MCF 10A (cell line): ENCODE measurements at places on chromosomes 11 and 22. TPM values are rescaled to one million over a fixed set of nuclear protein-coding genes. Genes with fewer than 3 reads are reported as not detected.

The P2RX6 gene
- total RNA-seq: 0.19 and 0.22 TPM in 2 replicates

The MOV10L1 gene
- not detected in 2 replicates for total RNA-seq

DNA sequence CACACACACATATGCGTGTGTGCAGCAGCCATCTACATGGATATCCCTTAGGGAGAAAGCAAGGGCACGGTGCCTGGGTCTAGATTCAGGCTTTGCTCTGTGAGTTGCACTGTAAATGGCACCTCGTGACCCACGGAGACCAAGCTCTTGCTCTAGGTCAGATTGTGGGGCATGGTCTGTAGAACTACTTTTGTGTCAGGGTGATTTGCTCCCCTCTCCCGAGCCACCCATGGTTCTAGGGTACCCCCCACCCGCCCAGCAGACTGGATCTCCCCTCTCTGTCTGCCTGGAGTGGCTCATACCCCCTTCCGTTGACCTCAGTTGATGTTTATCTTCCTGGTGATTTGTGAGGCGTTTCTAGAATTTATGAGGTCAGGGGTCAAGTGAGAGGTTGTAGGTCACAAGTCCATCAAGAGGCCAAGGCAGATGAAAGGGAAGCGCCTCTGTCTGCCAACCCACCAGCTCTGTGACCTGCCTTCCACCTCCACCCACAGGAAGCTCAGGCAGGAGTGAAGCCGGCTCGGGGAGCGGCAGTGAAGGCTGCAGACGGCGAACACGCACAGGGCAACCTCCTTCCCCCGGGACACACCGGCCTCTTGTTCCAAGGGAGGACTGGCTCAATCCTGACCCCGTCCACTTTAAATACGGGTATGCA lies 76.2 kb upstream of the TTLL12 start:
- no peak overlapping the region for H3K4me3 ChIP-seq
- DNase-seq: no peak
- no peak overlapping the region for H3K27ac ChIP-seq
- peaks cover 6% of the 10 kb centered on the region for H3K4me1 ChIP-seq
- peaks cover 52% of the 10 kb centered on the region for H3K27me3 ChIP-seq
- no peaks in the 10 kb centered on the region for H3K36me3 ChIP-seq

The OR8G5 gene
- total RNA-seq: not detected in 2 replicates

- DNase-seq: no peak
- H3K27me3 ChIP-seq: no peaks in the 10 kb centered on the region
- H3K4me3 ChIP-seq: no peak overlapping the region
- H3K36me3 ChIP-seq: no peaks in the 10 kb centered on the region
- H3K4me1 ChIP-seq: peaks cover 36% of the 10 kb centered on the region
Observed at GRCh38 chr11:126391286-126391954, 35.9 kb downstream of the ST3GAL4 start.

The DEFB131B gene
- not detected in 2 replicates for total RNA-seq

GRCh38 chr11:42779555-42779954 lies 532.2 kb upstream of the API5 start:
- no peak for DNase-seq
- no peak overlapping the region for H3K27ac ChIP-seq
- H3K36me3 ChIP-seq: no peaks in the 10 kb centered on the region
- H3K4me3 ChIP-seq: no peak overlapping the region

DNA sequence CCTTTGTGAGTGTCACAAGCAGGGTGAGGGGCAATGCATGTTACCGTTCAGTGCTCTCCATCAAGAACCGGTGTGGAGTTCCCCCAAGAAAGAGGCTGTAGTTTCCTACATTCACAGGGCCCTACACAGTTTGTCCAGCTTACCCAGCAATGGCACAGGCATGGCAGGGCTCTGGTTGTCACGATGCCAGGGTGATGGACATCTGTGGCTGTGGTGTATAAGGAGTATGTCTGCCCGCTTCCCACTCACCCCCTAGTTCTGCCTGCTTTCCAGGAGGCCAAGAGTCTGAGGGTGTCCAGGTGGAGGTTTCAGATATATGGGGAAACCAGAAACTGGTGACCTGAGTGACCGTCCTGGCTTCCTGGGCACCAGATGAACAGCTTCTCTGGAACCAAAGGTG lies 116.1 kb downstream of the PKNOX2 start:
- DNase-seq: no peak
- H3K4me1 ChIP-seq: no peaks in the 10 kb centered on the region
- no peak overlapping the region for H3K27ac ChIP-seq
- H3K36me3 ChIP-seq: no peaks in the 10 kb centered on the region

GRCh38 chr11:128745311-128746136 lies 51.7 kb downstream of the FLI1 start:
- no peak overlapping the region for H3K4me3 ChIP-seq
- no peak overlapping the region for H3K27ac ChIP-seq
- H3K27me3 ChIP-seq: no peaks in the 10 kb centered on the region
- DNase-seq: no peak
- H3K36me3 ChIP-seq: no peaks in the 10 kb centered on the region
